OCI-M1 (cell line): ENCODE measurements at places on chromosomes 7 and 10.

DNA sequence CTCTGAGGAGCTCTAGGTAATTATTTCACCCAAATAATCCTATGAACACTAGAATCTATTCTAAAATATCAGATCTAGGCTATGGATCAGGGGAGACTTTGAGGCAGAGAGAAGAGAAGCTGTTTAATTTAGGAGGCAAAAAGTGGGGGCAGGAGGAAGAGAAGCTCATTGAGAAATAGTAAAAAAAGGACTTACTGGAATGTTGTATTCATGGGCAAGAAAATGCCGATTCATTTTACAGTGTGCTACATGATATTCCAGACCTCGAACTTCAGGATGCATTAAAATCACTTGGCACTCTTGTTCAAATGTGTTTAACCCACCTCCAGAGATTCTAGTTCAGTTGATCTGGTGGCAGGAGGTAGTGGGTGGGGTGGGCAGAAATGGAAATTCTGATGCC lies 109.5 kb upstream of the ITGB1 start:
- no peak for DNase-seq

GRCh38 chr10:94546049-94546900 lies 687 bp downstream of the HELLS start:
- DNase-seq, result peak; percentile 67

DNA sequence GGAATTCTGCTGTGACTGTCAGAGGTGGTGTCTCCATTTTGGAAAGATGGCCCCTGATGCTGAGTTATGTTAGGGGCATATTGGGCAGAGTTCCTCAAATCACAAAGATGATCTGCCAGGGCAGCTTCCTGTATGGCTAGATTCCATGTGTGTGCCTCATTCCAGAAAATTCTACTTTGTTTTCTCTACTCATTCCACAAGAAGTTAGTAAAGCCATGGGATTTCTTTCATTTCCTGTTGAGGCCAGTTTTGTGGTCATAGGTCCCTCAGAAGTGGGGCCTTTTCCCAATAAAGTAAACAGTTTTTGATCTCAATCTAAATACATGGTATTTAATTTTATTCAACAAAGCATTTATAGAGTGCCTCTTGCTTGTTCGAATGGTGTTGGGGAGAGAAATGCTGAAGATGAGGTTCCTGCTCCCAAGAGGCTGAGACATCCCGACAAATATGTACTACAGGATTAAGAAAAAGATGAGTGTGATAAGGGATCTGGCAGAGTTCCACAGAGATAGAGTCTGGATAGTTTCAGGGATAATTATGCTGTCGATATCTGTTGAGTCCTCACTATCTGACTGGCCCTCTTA lies 33.0 kb downstream of the MINDY4 start:
- DNase-seq, result no peak

- no peak for DNase-seq
Observed at GRCh38 chr10:61279400-61279799, 173.8 kb downstream of the TMEM26 start.

GRCh38 chr10:34335960-34336690 lies 479.0 kb downstream of the PARD3 start:
- no peak for DNase-seq

- no peak for DNase-seq
Observed at GRCh38 chr10:51698473-51699063, 827 bp downstream of the CSTF2T start.

GRCh38 chr10:77030974-77031373 lies 606.6 kb downstream of the KCNMA1 start:
- no peak for DNase-seq
